ENCODE measurements at places on chromosomes 5 and 9.

DNA sequence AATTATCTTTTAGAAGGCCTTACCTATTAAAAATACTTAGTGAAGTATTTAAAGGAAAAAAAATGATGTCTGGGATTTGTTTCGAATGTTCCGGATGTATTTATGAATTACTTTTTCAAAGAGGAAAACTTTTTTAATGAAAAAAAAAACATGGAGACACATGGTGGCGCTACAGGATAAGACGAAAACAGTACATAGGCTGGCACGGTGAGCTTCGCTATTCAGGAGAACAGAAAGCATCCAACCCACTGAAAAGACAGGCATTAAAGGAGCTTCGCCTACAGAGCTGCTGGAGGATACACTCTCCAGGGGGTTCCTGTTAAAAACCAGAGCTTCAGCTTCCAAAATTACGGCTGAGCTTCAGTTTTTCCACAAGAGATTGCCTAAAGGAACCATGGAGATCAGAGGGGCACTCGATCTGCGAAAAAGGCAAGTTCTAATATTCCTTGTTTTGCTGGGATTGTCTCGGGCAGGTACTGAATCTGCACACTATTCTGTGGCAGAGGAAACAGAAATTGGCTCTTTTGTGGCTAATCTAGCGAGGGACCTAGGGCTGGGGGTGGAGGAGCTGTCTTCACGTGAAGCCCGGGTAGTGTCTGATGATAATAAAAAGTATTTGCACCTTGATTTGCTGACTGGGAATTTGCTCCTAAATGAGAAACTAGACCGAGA is at the start of gene PCDHB14:
PCDHB14 (plus strand) TSS at position 232 of the 672 bp plus-strand sequence; CDS start at position 395, 163 bp downstream.
- peak; percentile 50 for DNase-seq

GRCh38 chr9:87558606-87559190 is 61.0 kb downstream of the DAPK1 start:
- no peak for DNase-seq

GRCh38 chr9:87277346-87277745 is 220.3 kb upstream of the DAPK1 start:
- no peak for DNase-seq

- no peak for DNase-seq
Measured at GRCh38 chr9:136740971-136741882, 1.5 kb downstream of the LCN10 start.

- no peak for DNase-seq
Measured at GRCh38 chr9:111276431-111277128, 53.4 kb downstream of the OR2K2 start.

DNA sequence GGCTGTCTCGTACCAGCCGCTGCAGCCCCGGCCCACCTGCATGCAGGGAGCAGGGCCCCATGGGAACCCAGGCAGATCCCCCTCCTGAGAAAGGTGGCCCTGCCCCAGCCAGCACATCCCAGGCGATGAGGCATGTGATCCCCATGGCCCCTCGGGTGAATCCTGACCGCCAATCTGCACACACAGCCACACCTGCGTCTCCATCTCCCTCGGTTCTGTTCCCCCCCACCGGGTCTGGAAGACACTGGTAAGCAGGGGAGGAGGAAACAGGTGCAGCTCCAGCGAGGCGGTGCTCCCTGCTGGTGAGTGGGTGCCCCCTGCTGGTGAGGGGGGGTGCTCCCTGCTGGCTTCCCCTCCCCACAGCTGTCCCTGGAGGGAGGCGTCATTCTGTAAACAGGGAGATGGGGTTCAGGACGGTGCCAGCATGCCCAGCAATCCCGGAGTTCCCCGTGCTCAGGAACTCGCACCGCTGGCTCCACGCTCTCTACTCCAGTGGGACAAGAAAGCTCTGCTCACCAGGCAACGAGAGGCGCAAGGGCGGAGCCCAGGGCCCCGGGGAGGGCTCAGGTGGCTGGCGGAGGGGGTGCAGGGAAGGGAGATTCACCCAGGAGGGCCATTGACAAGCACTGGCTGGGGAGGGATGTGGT is 28.4 kb upstream of the SLC12A7 start:
- DNase-seq: peak; percentile 72
